ENCODE measurements at places on chromosomes 1 and 21. TPM values are rescaled to one million over a fixed set of nuclear protein-coding genes. Genes with fewer than 3 reads are reported as not detected.

Gene CFAP74
- total RNA-seq: not detected

Gene CNKSR1
- 3.5 TPM for total RNA-seq

Gene NPHS2
- not detected for total RNA-seq

Gene ACOT11
- 4.5 TPM for total RNA-seq

Gene C4BPA
- not detected for total RNA-seq

Gene NUP210L
- total RNA-seq: 0.11 TPM

Gene S100A9
- 1.4 TPM for total RNA-seq

Gene CYP4B1
- total RNA-seq: not detected

Gene LCE5A
- not detected for total RNA-seq

Gene S100A1
- not detected for total RNA-seq

Gene CLCA1
- not detected for total RNA-seq

Gene DPYD
- total RNA-seq: 11.7 TPM

Gene PGLYRP4
- not detected for total RNA-seq

Gene PIGR
- total RNA-seq: not detected

Gene ILDR2
- 14.6 TPM for total RNA-seq

Gene VAV3
- 1.8 TPM for total RNA-seq

Gene CHI3L1
- total RNA-seq: 0.49 TPM

Gene STXBP3
- total RNA-seq: 34.8 TPM

Gene ADCY10
- total RNA-seq: 0.53 TPM

Gene CD164L2
- not detected for total RNA-seq

Gene KRTAP24-1
- not detected for total RNA-seq

Gene PRKAA2
- 0.08 TPM for total RNA-seq

Gene RCSD1
- 65.6 TPM for total RNA-seq

Gene HTR6
- total RNA-seq: 0.11 TPM

Gene PCBP3
- 26.3 TPM for total RNA-seq

Gene TNFRSF4
- 166 TPM for total RNA-seq

Gene MYOM3
- not detected for total RNA-seq

Gene C1orf94
- not detected for total RNA-seq

Gene FMO1
- total RNA-seq: not detected

Gene GSTM5
- 0.89 TPM for total RNA-seq

Gene ATAD3C
- 1.9 TPM for total RNA-seq

Gene TMPRSS2
- total RNA-seq: not detected

Gene CD1D
- not detected for total RNA-seq

Gene LDLRAD1
- not detected for total RNA-seq

Gene MLLT11
- 5.6 TPM for total RNA-seq

Gene LEFTY2
- not detected for total RNA-seq

Gene DYNLT5
- total RNA-seq: not detected

Gene TESK2
- 12.9 TPM for total RNA-seq

Gene COQ8A
- 20.5 TPM for total RNA-seq

Gene CA14
- not detected for total RNA-seq

Gene LCE1A
- not detected for total RNA-seq

Gene GJB3
- total RNA-seq: not detected

Gene FDPS
- total RNA-seq: 372 TPM

Gene CSF1
- total RNA-seq: 13.7 TPM

Gene IPP
- 16.3 TPM for total RNA-seq

Gene CAPN9
- total RNA-seq: not detected

Gene SLC19A2
- 6.5 TPM for total RNA-seq

Gene XCL1
- total RNA-seq: 5.9 TPM

Gene NBPF4
- total RNA-seq: not detected

Gene CD84
- total RNA-seq: 37.0 TPM
